A673 (cell line): ENCODE measurements at places on chromosomes 5 and 9.

DNA sequence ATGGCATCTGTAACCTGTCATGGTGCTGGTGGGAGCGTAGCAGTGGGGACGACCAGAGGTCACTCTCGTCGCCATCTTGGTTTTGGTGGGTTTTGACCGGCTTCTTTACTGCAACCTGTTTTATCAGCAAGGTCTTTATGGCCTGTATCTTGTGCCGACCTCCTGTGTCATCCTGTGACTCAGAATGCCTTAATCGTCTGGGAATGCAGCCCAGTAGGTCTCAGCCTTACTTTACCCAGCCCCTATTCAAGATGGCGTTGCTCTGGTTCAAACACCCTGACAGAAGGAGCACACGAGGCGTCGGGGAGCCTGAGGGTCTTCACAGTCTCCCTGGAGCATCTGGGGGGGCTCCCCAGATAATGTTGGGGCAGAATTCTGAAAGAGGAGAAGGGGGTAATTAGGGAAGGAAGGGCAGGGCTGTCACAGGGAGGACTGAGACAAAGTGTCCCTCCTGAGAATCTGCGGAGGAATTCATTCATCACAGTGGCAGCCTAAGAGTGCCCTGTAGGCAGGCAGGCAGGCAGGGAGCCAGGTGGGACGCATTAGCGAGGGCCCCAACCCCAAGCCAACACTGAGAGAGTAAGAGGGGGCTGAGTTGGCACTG is 21.3 kb upstream of the NCS1 start:
- no peak for DNase-seq

GRCh38 chr5:4216142-4216541 is 620.5 kb downstream of the IRX1 start:
- no peak for DNase-seq

DNA sequence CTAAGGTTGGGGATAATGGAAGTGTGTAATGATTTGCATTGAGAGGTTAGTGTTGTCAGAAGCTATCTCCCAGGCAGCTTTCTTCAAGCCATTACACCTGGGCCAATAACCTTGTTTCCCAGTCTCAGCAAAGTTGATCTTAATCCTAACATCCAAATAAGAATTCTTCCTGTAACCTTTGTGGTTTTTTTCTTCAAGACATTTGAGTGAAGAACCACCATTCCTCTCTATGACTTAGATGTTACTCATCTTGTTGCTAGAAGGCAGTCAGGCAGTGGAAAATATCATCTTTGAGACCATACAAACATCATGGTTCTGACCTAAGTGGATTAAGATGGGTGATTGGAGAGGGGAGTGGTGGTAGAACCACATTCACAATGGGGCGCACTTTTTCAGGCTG is 103.5 kb downstream of the NDUFAF2 start:
- no peak for DNase-seq

DNA sequence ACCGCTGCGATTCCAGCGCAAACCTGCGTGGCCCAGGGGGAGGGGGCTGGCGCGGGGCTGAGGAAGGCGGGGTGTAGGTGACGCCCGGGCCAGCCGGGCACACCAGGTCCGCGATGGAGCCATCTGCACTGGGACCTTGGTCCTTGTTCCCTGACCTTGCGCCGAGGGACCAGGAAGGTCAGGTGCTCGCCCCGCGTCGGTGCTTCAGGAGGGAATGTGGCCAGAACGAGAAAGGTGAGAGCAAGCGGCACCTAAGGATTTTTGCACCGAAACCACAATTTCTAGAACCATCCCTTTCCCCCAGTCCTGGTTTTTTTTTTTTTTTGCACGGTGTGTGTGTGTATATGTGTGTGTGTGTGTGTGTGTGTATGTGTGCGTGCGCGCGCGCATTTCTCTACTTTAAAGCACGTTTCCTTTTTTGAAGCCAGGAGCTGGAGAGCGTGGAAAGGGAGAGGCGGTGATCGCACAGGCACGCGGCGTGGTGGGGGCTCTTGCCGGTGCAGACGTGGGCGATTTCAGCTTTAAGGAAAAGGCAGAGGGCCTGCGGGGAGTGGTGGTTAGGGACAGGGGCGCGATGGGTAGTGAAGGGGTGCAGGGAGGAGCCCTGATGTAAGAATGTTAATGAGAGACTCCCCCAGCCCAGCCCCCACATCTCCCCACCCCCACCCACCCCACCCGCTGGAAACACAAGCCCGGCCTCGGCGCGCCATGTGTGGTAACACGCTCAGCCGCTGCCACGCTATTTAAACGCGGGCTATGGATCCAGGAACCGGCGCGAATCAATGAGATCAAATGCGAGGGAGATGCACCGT is at the start of gene NPR3:
TSS of gene NPR3 (plus strand) at position 772 of the 812 bp plus-strand sequence. CDS start 456 bp downstream, outside the sequence.
- peak; percentile 49 for DNase-seq

GRCh38 chr5:97529354-97529985 is 346.4 kb upstream of the RIOK2 start:
- peak; percentile 5 for DNase-seq

DNA sequence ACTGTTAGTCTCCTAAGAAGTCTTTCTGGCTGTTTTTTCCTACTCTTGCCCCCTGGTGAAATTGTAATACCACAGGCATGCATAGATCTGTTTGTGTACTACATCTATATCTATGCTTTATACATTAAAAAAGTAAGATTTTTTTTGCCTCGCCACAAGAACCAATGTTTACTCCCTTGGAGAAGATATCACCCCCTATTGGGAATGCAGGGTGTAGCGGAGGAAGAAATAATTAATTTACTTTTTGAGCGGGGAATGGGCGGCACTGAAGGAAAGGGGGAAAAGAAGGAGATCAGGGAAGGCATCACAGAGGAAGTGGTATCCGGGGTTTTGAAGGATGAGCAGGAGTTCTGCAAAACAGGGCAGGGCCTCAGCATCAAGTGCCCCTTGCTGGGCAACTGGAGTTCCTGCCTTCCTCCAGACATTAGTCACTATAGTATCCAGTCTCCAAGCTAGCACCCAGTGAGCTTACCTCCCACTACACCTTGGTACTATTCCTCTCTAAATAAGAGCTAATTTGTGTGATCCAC is 134.9 kb downstream of the GABBR2 start:
- no peak for DNase-seq

GRCh38 chr5:87129046-87129445 is 138.6 kb upstream of the RASA1 start:
- DNase-seq: no peak

DNA sequence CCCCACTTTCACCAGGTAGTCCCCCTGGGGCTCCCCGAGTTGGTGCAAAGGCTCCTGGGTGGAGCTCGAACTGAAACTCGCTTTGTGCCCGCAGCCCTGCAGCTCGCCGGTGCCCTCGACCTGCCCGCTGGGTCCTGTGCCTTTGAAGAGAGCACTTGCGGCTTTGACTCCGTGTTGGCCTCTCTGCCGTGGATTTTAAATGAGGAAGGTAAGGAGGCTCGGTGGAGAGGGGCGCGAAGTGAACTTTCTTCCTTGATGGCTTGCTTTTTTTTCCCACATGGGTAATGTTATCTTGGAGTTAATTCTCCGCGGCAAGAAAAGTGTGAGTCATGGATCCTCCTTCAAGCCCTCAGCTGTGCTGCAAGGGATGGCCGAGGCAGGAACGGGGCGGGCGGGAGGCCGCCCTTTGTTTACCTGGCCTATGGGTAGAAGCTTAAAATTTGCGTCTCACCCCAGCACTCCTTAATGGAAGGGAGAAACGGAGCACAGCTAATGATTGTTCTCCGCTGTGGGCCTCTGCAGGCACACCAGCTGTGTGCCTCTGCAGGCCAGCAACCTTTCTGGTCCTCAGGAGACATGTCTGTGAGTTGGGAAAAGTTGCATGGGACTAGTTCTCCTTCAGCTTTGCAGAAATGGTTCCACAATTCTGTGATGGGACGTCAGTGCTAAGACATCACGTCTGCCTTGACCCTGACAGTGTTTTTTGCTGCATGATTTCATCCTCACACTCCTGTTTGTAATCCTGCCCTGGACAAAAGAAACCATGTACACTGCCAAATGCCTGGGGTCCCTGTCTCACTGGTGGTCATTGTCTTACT is 1.1 kb downstream of the MAMDC2 start:
- DNase-seq: no peak

- no peak for DNase-seq
These were observed 162.5 kb downstream of the HCN1 start for GRCh38 chr5:45533663-45534062.

DNA sequence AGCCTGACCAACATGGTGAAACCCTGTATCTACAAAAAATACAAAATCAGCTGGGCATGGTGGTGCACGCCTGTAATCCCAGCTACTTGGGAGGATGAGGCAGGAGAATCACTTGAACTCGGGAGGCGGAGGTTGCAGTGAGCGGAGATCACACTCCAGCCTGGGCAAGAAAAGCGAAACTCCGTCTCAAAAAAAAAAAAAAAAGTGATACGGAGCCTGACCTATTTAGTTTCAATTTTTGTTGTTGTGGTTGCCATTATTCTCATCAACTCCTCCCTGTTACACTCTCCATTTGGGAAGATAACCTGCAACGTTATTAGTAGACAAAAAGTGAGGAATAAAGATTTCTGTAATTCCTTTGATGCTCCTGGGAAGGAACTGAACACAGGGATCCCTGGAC is 1.3 kb downstream of the STOM start:
- DNase-seq: no peak

DNA sequence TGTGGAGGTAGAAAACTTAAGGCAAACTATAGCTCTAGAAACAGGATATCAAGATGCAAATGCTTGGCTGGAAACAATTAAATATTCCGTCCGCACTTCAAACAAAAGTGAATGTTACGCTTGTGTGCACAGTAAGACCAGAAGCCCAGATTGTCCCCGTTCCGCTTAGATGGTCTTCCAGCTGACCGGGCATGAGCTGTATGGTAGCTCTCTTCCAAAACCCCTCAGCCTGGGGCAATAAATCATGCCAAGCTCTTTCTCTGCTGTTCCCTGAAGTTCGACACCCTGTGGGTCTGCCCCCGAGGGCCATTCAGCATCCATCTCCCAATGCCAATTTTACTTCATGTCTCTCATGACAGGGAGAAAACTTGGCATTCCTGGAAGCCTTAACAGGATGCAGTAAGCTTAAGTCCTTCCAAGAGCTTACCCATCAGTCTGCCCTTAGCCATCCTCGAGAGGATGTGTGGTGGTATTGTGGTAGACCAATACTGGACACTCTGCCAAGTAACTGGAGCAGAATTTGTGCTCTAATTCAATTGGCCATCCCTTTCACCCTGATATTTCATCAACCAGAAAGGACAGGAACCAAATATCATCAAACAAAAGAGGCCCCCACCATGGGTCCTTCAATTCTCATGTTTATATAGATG is 70.7 kb upstream of the RANBP6 start:
- no peak for DNase-seq

DNA sequence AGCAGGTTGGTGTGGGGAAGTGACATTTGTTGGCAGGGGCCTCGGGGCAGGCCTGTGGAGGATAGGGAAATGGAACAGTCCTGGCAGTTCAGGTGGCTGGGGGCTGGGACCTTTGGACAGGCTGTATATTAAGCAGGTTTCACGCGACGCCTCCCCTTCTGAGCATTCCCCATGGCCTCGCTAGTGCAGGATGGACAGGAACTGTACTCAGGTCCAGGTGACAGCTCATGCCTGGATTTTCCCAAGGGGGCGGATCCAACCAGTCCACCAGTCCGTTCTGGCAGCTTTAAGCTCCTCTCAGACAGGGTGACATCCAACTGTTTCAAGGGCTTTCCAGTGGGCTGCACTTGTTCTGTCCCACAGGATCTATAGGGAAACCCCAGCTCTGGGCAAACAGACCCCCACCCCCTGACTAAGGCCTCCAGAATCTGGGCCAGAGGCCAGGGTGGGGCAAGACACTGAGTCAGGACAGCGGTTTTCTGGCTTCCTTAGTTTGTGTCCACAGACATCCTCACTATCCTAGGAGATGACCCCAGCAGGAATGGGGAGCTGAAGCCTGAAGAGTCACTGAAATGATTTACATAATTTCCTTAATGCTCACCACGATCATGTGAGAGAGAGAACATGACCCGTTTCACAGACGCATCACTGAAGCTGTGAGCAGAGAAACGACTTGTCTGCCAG is 20.9 kb downstream of the CSF2 start:
- DNase-seq: no peak

DNA sequence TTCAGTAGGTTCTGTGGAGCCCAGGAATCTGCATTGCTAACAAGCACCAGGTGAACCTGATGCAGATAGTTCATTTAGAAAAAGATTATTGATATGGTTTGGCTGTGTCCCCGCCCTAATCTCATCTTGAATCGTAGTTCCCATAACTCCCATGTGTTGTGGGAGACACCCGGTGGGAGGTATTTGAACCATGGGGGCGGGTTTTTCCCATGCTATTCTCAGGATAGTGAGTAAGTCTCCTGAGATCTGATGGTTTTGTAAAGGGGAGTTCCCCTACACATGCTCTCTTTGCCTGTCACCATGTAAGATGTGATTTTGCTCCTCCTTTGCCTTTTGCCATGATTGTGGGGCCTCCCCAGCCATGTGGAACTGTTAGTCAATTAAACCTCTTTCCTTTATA is 212.0 kb downstream of the RAB3C start:
- DNase-seq: no peak

- DNase-seq: no peak
These were observed 621.1 kb upstream of the CDH18 start for GRCh38 chr5:20609126-20609525.

DNA sequence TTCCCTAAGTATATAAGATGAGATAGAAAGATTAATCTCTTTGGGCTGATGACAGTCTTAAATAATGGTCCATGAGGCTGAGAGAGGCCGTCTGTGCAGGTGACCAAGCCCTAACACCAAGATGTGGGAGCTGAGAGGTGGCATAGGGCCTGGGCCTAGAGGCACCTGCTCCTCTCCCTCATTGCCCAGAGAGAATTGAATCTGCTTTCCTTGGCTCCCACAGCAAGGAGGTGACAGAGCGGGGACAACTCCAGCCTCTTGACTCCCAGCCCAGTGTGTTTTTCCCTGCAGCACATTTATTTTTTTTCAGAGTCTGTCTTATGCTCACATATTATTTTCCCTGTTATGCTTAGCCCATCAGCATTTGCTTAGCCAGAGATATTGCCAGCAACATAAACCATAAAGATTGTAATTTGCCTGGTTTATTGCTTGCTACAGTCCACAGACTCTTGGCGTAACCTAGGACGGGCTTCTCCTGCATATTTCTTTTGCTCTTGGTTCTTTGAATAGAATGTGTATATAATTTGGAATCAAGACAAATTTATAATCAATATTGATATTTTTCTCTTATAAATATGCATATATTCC is 105.6 kb downstream of the NTRK2 start:
- DNase-seq: no peak

DNA sequence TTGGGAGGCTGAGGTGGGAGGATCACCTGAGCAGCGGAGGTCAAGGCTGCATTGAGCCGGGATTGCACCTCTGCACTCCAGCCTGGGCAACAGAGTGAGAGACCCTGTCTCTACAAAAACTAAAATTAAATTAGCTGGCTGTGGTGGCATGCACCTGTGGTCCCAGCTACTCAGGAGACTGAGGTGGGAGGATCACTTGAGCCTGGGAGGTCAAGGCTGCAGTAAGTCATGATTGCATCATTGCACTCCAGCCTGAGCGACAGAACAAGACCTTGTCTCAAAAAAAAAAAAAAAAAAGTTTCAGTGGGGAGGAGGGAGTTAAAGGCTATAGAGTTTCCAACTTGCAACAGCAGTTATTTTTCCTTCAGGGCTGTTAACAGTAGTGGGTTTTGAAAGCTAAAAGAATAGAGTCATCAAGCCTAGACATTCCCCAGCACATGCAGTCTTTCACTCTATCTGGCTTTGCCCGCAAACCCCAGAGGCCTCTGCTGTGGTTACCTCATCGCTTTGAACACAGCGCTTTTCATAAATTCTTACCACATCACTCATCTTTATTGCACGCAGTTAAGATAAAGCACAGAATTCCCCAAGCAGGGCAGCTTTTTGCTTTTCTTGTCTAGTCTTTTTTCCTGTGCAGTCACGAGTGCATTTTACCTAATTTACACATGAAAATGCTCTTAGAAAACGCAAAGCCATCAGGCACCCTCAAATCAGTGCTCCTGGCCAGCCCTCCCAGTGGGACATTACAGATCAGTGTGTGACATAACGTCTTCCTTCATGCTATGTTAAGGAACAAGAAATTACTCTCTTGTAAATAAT is 8.7 kb upstream of the SLC2A8 start:
- peak; percentile 71 for DNase-seq
